ENCODE measurements at places on chromosomes 4 and X.

- DNase-seq = no peak
Observed at GRCh38 chr4:183757060-183757459, 98.0 kb downstream of the TRAPPC11 start.

- DNase-seq = no peak
Observed at GRCh38 chrX:22090181-22090580, 58.1 kb downstream of the PHEX start.

DNA sequence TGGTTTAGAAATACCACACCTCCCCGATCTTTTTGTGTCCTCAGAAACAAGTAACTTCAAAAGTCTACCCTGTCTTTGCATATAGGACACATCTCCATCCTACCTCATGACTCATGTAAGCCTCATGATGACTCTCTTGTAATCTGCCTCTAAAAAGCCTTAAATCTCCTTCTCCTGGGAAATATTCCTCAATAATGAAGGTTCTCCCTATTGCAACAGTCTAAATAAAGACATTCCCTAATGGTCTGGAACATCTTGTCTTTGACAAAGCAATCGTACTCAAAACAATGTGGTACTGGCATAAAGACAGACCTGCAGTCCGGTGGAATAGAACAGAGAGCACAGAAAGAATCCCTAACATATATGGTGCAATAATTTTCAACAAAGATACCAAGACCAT lies 257.7 kb downstream of the OPHN1 start:
- DNase-seq = no peak

GRCh38 chr4:23135792-23136645 lies 443.3 kb downstream of the GBA3 start:
- DNase-seq = no peak

- DNase-seq = no peak
Observed at GRCh38 chr4:26105815-26106699, 192.0 kb downstream of the SMIM20 start.

GRCh38 chrX:103549916-103550315 lies 30.6 kb upstream of the RAB40A start:
- no peak for DNase-seq

All from stimulated activated CD8-positive, alpha-beta memory T cell treated with anti-CD3 and anti-CD28 coated beads, Interleukin-2, amount 100 ng/mL, for 48 hours (primary cell).